Caki2 (cell line): ENCODE measurements at places on chromosomes 3 and 15.

DNA sequence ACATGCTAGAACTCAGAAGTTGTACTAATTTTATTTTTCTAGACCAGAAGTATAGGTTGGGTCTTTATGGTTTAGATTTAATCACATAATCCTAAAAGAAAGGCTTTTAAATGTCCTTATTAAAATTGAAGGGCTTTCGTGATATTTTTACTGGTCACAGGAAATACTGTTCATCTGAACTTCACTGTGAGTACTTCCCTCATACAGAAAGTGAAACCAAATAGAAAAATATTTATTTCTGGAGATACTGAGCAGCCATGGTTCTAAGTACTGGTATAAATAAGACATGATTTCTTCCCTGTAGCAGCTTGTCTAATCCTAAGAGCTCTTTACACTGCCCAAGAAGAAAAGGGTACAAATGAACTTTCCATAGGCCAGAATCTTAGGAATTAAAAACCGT, 2.0 kb downstream of the SNRK start:
- no peak for DNase-seq

DNA sequence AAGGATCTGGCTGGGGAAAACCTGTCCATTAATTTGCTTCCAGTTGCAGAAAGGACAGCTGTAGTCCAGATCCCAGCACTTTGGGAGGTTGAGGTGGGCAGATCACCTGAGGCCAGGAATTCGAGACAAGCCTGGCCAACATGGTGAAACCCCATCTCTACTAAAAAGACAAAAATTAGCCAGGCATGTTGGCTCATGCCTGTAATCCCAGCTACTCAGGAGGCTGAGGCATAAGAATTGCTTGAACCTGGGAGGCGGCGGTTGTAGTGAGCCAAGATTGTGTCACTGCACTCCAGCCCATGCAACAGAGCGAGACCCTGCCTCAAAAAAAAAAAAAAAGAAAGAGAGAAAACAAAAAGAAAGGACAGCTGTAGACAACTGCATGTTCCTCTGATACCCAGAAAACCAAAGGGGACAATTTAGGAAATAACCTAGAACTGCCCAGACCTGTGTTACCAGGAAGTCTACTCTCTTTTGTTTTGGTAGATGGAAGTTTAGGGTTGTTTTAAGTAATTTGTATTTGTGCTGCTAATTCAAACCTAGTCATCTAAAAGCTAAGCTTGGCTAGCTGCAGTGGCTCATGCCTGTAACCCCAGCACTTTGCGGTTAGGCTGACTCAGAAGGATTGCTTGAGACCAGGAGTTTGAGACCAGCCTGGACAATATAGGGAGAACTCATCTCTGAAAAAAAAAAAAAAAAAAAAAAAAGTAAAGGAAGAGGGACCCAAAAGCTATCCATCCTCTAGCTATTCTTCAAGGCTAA, 22.7 kb downstream of the EXD1 start:
- DNase-seq, result peak; percentile 26

GRCh38 chr3:71258116-71258515, 325.4 kb downstream of the FOXP1 start:
- DNase-seq, result peak; percentile 38

GRCh38 chr3:55205990-55206389, 278.1 kb upstream of the LRTM1 start:
- DNase-seq, result peak; percentile 30

- DNase-seq, result no peak
These were observed 18.2 kb upstream of the AMOTL2 start for GRCh38 chr3:134392336-134392983.

GRCh38 chr15:36415643-36416042, 163.8 kb upstream of the CDIN1 start:
- DNase-seq, result no peak

GRCh38 chr3:140470211-140470610, 207.7 kb upstream of the TRIM42 start:
- no peak for DNase-seq

DNA sequence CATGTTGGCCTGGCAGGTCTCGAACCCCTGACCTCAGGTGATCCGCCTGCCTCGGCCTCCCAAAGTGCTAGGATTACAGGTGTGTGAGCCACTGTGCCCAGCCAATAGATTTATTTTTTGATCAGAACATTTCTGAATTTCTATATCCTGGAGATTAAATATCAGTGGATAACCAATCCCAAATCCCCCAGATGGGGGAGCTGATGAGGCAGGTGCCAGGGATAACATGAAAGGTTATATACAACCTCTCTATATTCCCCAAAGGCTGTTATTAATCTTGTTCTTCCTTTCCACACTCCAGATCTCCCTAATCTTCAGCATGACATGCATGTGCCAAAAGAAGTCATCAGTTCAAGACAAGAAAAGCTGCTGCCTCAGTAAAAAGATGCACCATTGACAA, 112.3 kb downstream of the WDR76 start:
- DNase-seq, result no peak

DNA sequence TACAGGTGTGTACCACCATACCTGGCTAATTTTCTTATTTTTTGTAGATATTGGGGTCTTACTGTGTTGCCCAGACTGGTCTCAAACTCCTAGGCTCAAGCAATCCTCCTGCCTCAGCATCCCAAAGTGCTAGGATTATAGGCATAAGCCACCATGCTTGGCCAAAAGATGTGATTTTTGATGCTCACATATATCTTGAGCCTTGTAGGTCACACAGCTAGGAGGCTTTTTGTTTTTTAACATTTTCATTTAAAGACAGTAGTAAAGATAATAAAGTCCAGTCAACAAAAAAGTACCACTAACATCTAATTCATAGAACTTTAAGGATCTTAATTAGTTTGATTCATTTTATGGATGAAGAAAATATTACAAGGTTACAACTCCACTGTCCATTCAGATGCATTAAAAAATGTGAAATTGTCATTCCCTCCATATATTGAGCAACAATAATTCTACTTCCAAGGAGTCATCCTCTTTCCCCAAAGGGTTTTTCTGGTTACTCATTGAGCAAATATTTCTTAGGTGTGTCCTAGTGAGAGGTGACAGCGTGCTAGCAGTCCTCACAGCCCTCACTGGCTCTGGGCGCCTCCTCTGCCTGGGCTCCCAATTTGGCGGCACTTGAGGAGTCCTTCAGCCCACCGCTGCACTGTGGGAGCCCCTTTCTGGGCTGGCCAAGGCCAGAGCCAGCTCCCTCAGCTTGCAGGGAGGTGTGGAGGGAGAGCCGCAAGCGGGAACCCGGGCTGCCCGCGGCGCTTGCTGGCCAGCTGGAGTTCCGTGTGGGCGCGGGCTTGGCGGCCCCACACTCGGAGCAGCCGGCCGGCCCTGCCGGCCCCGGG, 8.3 kb upstream of the TASOR start:
- peak; percentile 30 for DNase-seq

DNA sequence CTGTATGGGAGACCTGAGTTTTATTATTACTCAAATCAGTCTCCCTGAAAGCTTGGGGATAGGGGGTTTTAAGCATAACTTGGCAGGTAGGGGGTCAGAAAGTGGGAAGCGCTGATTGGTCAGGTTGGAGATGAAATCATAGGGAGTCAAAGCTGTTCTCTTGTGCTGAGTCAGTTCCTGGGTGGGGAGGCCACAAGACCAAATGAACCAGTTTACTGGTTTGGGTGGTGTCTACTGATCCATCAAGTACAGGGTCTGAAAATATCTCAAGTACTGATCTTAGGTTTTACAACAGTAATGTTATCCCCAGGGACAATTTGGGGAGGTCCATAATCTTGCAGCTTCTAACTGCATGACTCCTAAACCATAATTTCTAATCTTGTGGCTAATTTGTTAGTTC, 17.8 kb upstream of the IQCF6 start:
- no peak for DNase-seq

DNA sequence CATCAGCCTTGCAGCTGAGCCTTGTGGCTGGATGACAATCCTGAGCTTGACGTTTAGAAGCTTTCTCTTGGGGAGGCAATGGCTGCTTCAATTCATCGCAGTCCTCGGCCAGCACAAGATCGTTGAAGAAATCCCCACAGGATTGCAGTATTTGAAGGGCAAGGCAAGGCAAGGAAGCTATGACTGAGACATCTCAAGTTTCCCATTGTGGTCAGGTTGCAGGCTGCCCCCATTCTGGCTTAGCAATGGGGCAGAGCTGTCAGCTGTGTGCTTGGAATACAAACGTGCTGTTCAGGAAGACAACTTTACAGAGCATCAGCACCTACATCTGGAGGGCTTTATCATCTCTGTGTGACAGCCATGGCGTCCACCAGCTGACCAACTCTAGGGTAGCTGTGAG, 275.9 kb upstream of the TBL1XR1 start:
- no peak for DNase-seq

GRCh38 chr3:85005946-85006345, 47.2 kb downstream of the CADM2 start:
- DNase-seq, result no peak

DNA sequence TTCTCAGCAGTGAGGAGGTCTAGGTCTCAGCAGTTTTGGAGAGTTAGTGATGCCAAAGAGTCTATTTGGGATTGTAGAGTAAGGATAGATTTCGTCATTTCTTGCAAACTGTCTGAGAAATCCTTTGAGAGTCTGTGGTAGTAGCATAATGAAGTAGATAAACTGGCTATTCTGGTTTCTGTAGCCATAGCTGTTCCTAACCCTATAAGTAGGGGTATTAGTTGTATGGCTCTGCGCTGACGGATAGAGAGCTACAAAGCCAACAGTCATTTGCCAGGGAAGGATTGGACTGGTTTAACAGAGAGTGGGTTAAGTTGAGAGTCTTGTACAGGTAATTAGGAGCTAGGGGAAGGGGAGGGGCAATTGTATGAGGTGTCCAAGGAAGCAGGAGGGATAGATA, 50.6 kb downstream of the KLHDC8B start:
- DNase-seq, result no peak
